AG04450 (cell line): ENCODE measurements at places on chromosomes 4 and X. TPM values are rescaled to one million over a fixed set of nuclear protein-coding genes. Genes with fewer than 3 reads are reported as not detected.

The IL1RAPL1 gene
- polyA plus RNA-seq, result 0.68 and 0.93 TPM in 2 replicates

The NPY2R gene
- polyA plus RNA-seq, result not detected in 2 replicates

The KCND1 gene
- 1.2 and 1.5 TPM in 2 replicates for polyA plus RNA-seq

The GJB1 gene
- polyA plus RNA-seq, result not detected in 2 replicates

The F8A2 gene
- polyA plus RNA-seq, result not detected in 2 replicates

The SHROOM2 gene
- 9.9 and 13.2 TPM in 2 replicates for polyA plus RNA-seq

The DCAF8L2 gene
- not detected in 2 replicates for polyA plus RNA-seq

The MAP3K15 gene
- polyA plus RNA-seq, result 0.35 and 0.38 TPM in 2 replicates

The PIR gene
- 35.2 and 42.5 TPM in 2 replicates for polyA plus RNA-seq

The PLAC1 gene
- 2.4 and 2.6 TPM in 2 replicates for polyA plus RNA-seq

The IL21 gene
- polyA plus RNA-seq, result not detected in 2 replicates

The BEX5 gene
- polyA plus RNA-seq, result not detected in 2 replicates

The DUSP21 gene
- not detected in 2 replicates for polyA plus RNA-seq
